ENCODE measurements at places on chromosomes 12 and 14.

DNA sequence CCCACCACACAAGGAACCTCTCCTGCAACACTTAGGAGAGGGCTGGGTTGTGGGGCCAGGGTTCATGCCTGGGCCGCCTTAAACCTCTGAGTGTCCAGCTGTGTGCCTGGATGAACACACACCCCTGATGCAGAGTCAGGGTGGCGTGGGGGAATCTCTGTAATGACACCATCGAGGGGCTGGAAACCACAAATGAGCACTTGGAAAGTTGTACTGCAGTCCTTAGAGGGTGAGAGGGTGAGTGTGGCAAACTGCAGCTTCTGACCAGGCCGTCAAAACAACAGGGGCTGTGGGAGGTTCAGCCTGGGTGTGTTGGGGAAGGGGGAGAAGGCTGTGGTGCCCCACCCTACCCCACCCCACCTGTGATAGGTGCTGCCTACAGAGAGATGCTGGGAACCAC is 12.4 kb upstream of the KRT5 start:
- no peak for DNase-seq

DNA sequence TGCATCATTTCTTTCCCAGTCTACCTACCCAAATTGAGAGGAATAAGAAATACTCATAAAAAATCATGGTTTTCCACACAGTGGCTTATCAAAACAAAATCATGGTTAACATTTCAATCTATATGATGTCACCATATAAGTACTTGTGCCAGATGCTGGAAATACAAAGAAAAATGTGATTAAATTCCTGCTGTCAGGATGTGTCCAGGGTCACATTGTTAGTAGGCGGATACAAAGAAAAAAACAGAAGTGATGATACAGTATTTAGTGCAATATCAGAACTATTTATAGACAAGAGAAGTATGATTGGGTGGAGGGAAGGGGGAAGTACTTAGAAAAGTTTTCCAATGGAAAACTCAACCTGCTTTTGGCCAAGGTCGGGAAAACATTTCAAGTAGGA is 47.0 kb upstream of the OR6J1 start:
- no peak for DNase-seq

DNA sequence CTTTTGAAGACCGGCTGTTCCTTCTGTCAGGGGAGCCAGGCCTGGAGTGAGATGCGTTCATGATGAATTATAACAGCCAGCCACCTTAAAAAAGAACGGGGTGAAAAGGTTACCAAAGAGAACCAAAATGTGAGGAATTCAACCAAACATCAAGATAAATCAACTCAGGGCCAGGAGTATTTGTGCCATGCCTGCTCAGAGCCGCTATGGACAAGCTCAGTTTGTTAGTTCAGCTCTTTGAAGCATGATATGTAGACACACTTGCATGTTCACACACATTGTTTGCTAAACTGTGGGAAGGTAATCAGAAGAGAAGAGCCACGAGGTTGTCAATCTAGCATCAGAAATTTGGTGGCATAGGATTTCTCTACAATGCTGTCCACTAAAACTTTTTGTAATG is 367.4 kb upstream of the TBX3 start:
- no peak for DNase-seq

DNA sequence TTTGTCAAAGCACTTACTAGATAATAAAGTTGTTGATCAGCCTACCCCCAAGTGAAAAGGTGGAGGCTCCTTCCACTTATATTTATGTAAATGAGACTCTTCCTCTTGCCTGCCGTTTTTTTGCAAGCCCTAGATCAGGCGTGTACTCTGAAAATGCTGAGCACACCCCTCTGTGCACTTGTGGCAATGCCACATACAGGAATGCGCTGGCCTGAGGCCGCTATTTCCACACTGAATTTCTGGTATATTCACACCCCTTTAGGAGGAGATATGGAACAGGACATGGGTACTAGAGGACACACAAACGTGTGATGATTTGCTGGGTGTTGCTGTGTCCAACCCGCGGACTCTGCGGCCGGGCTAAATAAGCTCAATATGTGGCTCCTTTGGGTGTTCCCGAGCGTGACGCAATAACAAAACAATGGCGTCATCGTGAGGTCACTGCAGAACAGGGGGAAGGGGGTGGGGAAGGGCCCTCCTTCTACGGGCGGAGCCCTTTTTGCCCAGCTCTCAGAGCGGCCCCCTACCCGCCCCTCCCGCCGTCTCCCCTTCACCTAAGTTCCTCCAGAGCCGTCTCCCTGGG is 554 bp upstream of the TSPAN31 start:
- DNase-seq: peak; percentile 90

DNA sequence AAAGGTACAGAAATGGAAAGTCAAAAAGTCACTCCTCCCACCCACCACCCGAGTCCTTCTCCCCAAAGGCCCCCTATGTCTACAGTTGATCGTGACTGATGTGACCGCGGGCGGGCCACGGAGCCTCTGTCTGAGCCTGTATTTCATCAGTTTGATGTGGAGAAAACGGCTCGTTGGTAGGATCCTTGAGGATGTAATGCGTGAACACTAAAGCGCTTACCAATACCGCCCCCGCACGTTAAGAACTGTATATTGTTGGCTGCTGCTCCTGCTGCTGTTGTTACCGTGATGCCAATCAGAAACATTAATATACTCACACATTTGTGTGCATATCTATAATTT is 24.6 kb upstream of the UBC start:
- DNase-seq: no peak

GRCh38 chr12:127241072-127241817 is 1025.7 kb upstream of the TMEM132C start:
- no peak for DNase-seq

DNA sequence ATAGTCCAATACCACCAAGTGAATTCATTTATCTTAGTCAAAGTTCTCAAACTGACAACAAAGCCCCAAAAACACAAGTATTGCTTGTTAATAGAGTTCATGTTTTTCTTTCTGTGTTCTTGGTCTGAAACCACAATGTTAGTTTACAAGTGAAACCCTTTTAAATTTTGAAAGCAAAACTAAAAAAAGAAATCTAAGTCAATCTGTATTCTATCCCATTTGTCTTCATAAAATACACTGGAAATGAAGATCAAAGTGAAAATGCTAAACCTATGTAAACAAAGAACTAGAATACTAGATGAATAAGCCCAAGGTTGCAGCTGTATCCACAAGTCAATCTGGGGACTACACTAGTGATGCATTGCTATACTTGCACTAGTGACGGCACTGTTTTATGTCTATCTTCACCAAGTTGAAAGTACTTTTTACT is 10.4 kb downstream of the MAP4K5 start:
- DNase-seq: no peak

DNA sequence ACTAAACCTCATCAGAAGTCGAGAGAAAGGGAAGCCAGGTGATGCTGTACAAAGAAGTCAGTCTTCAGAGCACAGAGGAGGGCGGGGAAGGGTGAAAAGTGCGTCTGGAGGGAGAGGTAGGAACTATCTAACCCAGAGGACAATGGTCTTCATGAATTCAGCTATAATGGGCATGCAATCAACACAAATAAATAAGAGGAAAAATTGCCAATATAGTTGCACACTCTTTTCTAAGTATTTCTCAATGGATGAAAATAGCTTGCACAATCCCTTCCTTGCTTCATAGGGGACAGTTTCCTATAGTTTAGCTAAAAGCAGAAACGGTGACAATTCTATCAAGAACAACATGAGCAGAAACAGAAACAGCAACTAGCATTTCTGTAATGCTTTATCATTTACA is 931.2 kb downstream of the AACS start:
- DNase-seq: no peak

DNA sequence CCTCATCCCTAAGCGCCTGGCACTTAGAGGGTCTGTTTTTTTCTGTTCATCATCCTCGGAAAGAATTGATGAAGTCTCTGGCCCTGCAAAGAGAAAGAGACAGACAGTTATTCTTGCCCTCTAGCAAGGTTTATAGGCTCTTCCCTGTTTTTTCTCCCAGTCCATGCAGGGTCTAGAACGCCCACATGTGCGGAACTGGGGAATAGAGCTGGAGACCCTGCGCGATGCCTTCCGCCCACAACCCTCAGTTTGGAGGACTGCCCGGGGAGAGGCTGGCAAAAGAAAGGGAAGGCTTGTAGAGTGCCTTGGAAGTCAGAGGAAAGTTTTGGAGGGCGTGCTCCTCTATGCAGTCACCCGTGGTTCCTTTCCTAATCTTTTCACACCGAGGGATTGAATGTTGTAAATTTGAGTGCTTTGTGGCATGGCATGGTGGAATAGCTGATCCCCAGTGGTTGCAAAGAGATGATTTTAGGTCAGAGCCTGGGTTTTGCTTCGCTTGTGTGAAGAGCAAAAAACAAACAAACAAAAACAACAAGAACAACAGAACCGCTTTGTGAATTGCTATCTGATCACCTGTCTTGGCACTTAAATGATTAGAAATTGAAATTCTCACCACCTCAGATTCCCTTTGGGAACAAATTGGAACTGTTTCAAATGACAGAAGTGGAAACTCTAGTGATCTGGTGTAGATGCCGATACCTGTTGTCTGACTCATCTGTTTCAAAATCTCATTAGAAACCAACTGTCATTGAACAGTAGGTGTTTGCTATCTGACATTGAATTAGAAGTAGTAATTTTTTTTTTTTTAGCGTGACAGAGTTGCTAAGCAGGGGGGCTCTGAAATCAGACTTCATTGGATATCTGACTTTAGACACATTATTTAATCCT is 947 bp downstream of the GAS2L3 start:
- DNase-seq: no peak

DNA sequence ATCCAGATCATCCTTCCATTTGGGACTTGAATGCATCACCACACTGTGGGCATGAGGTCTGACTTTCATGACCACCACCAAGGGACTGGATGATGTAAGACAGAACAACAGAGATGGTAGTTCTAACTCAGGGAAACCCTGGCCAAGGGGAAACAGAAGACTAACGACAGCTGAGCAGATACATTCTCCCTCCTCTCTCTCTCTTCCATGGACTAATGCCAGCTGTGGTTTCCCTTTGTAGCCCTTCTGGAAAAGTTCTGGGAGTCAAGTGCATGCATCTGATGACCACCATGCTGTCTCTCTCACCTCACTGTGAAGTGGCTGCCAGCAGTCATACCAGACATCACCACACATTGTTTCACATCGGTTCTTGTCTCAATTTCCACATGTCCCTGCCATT is 3.4 kb downstream of the TAS2R30 start:
- no peak for DNase-seq

GRCh38 chr12:55862286-55862685 is 19.6 kb upstream of the MMP19 start:
- DNase-seq: no peak

DNA sequence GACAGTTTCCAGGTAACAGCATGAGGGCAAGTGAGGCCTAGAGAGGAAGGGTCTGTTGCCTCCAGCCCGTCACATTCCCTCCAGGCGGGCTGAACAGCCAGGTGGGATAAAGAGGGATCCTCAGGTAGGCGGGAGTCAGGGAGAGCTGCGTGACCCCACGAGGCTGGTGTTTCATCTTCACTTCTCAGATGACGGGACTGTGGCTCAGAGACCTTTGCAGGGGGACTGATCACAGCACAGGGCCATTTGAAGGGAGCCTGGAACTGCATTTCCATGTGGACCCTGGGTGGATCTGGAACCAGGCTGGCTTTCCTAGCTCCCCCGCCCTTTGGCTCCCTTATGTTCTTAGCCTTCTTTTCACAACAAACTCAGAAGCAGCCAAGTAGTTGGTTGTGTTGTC is 37.4 kb downstream of the SH2B3 start:
- no peak for DNase-seq

- no peak for DNase-seq
Measured at GRCh38 chr14:68135566-68135965, 316.0 kb downstream of the RAD51B start.

GRCh38 chr12:31006416-31007152 is 67.1 kb upstream of the DDX11 start:
- DNase-seq: no peak

DNA sequence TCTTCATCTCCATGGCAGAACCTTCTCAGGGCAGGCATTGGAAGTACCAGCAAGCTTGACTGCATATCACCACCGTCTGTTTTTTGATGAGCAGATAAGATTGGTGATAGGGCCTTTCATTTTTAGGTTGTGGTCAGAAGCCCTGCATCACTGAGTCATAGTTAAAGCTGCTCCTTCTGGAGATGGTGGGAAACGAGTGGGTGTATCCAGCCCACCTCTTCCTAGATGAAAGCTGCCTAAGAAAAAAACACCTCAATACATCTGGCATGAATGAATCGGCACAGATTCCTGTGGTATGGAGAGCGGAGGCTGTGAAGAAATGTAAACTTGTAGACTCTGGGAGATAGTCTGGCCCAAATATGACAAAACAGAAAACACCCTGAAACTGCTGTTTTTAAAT is 248.7 kb upstream of the EGLN3 start:
- DNase-seq: no peak

- DNase-seq: no peak
Measured at GRCh38 chr14:88210426-88210825, 112.6 kb downstream of the KCNK10 start.

DNA sequence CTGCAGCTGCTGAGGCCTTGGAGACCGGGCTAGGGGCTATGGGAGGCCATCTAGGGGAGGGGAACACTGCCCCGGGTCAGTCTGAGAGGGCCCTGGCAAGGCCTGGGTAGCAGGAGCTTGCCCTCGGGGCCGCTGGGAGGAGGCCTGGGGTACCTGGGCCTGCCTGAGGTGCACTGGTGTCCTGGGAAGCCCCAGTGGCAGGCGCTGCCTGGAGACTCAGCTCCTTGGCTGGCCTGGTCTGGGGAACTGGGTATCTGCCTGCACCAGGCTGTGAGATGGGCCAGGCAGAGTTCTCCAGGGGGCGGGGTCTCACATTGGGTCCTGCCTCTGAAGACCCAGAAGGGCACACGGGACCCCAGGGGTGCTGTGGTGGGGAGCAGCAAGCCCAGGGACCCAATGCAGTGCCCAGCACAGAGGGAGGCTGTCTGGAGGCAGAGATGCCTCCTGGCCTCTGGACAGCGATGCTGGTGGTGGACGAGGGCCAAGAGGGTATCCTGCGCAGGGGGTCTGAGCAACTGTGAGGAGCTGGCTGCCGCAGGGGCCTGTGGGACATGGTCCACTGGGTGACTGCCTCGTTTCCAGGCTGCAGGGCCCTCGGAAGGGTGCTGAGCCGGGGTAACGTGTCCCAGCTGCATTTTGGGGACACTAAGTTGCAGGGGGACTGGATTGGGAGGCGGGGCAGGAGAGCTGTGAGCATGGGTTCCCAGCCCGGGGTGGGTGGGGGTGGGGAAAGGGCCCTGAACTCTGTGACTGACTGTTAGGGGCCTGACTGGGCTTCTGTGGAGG is 7.4 kb upstream of the MTA1 start:
- no peak for DNase-seq

DNA sequence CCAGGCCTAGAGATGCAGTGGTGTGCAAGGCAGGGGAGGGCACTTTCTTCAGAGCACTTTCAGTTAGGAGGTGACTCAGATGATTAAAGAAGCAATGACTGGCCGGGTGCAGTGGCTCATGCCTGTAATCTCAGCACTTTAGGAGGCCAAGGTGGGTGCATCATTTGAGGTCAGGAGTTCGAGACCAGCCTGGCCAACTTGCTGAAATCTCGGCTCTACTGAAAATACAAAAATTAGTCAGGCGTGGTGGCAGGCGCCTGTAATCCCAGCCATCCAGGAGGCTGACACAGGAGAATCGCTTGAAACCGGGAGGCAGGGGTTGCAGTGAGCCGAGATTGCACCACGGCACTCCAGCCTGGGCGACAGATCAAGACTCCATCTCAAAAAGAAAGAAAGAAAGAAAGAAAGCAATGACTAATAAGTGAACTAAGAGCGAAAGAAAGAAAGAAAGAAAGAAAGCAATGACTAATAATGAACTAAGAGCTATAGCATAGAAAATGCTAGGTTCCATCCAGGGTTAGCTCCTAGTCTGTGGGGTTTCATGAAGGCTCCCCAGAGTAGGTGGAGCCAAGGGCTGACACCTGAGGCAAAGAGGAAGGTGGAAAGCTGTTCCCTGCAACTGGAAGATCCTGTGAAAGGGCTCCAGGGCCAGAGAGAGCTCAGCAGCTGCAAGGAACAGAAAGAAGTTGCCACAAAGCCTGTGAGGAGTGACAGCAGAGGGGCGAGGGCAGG is 334.5 kb downstream of the CACNA1C start:
- DNase-seq: no peak

Data from NCI-H774 (cell line).